ENCODE measurements at places on chromosomes 2 and 18.

DNA sequence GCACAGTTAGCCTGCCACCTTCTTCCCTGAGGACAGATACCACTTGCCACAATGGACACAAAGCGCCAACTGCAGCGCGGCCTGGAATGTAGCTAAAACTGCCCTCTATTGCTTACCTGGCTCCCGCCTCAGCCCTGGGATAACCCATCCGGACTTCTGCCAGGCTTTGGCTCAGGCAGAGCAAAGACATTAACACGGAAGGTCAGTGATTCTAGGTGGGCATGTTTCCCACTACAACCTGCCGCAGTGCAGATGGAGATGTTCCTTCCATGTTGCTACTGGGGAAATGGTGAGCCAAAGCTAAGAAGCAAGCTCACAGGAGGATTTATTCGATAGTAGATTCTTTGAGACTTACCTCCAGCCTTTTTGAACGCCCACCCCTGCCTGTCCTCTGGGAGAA, 74.8 kb downstream of the XDH start:
- DNase-seq, result no peak

- no peak for DNase-seq
Measured at GRCh38 chr18:63120620-63121019, 198.9 kb downstream of the BCL2 start.

- no peak for DNase-seq
Measured at GRCh38 chr2:107927034-107927534, 59.2 kb upstream of the SLC5A7 start.

GRCh38 chr18:47888156-47888555, 42.3 kb downstream of the SMAD2 start:
- no peak for DNase-seq

DNA sequence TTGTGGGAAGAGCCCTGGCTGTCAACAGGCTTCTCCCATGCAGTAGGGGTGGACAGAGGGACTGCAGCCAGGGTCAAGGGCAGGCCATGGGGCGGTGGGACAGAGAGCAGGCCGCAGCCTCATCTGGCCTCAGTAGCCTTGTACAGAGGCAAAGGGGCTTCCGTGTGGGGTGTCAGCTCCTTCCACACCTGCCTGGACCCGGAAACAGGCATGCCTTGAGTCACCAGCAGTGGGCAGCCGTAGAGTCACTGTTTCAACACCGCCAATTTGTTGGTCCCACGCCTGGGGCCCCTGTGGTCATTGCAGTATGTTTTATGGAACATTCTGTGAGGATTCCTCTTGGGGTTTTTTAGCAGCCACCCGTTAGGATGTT, 173.0 kb downstream of the SMAD7 start:
- no peak for DNase-seq

DNA sequence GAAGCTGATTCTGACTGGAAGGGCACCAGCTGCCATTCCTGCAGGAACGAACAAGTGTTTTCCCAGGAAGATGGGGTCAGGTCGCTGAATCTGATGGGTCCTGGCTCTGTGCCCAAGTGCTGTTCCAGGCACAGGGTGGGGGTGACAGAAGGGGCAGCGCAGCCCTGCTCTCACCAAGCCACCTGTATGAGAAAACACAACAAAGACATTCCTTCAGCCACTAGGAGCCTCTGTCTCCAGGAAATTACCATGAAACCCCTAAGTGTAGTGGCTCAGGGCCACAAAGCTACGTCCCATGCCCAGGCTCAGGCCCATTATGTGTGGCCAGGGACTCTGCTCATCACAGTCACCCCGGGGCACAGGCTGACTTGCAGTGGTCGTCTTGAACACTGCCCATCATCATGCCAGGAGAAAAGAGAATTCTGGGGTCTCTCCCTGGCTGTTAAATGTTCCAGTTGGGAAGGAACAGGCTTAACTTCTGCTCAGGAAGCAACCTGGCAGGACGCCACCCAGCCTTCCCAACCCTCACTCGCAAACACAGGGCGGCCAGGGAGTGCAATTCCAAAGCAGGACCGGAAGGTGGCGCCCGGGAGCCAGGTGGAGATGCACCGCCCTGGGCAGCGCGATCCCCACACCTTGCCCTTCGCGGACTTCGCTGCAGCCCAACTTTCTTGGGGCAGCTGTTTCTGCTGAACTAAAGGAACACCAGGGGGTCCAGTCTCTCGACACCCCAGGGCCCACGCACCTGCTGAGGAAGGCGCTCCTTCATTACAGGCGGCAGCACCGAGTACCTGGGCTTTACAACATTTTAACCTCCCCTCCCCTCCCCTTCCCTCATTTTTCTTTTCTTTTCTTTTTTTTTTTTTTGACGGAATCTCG, 11.0 kb upstream of the SFTPB start:
- DNase-seq, result peak; percentile 79

GRCh38 chr18:48558248-48558647, 19.4 kb downstream of the CTIF start:
- no peak for DNase-seq

Data from CD4-positive, alpha-beta T cell treated with Interleukin-2 at 100 ng/mL for 4 hours (primary cell).